Prostate gland (tissue), 2 donors: ENCODE measurements at places on chromosomes 2 and 18. TPM values are rescaled to one million over a fixed set of nuclear protein-coding genes. Genes with fewer than 3 reads are reported as not detected.
A peak's percentile ranks its signal among the peaks of the same experiment; 100 is the strongest.

DNA sequence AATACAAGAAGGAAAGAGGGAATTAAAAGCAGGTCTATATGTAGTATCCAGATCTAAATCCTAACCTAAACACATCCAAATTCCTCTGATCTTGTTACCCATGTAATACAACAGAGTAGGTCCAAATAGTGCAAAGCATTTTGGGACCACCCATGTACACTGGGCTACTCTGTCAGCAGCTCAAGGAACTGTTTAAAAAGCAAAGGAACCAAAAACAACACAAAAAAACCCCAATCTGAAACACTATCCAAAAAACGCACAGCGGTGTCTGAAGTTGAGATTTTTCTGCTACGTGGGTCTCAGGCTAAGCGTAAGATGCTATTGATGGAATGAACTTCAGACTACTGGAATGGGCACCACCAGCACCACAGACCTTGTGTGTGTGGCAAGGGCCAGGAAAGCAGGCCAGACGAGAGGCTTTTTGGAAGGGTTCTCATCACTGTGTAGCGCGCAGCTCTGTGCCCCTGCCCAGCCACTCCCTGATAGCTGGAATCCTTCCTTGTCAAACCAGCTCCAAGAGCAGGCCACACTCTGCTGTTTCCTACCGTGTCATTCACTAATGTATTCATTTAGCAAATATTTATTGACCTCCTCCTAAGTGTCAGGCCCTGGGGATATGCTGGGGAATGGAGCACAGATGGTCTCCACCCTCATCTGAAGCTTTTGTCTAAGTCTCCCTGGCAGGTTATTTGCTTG is 101.4 kb downstream of the COLEC12 start:
- H3K36me3 ChIP-seq: no peaks in the 10 kb centered on the region
- no peak overlapping the region for H3K27ac ChIP-seq
- no peak overlapping the region for H3K4me3 ChIP-seq
- H3K4me1 ChIP-seq: peaks cover 6% of the 10 kb centered on the region
- DNase-seq: no peak

DNA sequence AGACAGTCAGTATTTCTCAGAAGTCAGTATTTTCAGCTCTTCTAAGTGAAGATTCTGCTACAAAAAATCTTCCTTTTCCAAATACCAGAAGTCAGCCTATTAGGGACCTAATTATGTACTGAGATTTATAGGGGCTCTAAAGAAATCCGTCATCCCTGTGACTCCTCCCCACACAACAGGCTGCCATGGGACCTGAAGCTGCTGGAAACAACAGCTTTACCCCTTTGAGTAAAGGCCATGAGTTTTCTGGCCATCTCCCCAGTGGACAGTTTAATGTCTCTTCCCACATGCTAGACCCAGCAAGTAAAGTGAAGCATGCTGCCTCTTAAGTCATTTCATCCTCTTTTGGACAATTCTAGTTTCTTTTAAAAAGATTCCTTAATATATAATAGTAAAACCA is 255.7 kb upstream of the ACVR2A start:
- H3K4me1 ChIP-seq: no peaks in the 10 kb centered on the region
- no peak overlapping the region for H3K4me3 ChIP-seq
- no peaks in the 10 kb centered on the region for H3K36me3 ChIP-seq
- no peak for DNase-seq

GRCh38 chr2:165776013-165776412 is 18.0 kb downstream of the GALNT3 start:
- no peak overlapping the region for H3K4me3 ChIP-seq
- H3K27me3 ChIP-seq: no peaks in the 10 kb centered on the region
- DNase-seq: peak; percentile 20
- H3K27ac ChIP-seq: no peak overlapping the region
- peaks cover 7% of the 10 kb centered on the region for H3K4me1 ChIP-seq
- no peaks in the 10 kb centered on the region for H3K36me3 ChIP-seq

DNA sequence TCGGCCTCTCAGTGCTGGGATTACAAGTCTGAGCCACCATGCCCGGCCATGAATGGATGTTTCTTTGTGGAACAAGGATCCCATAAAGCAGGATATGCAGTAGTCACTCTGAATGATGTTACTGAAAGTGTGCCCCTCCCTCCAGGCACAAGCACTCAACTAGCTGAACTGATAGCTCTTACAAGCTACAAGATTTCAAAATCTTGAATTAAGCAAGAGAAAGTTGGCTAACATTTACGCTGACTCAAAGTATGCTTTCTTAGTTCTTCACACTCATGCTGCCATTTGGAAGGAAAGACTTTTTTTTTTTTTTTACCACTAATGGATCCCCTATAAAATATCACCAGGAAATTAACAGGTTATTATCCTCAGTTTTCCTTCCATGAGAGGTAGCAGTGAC is 549.0 kb upstream of the PKDCC start:
- H3K36me3 ChIP-seq: no peaks in the 10 kb centered on the region
- no peak overlapping the region for H3K27ac ChIP-seq
- H3K4me1 ChIP-seq: no peaks in the 10 kb centered on the region
- no peak for DNase-seq
- no peak overlapping the region for H3K4me3 ChIP-seq
- no peaks in the 10 kb centered on the region for H3K27me3 ChIP-seq

IL1B gene
- not detected for total RNA-seq

LIPT1 gene
- 13.1 TPM for total RNA-seq

DNA sequence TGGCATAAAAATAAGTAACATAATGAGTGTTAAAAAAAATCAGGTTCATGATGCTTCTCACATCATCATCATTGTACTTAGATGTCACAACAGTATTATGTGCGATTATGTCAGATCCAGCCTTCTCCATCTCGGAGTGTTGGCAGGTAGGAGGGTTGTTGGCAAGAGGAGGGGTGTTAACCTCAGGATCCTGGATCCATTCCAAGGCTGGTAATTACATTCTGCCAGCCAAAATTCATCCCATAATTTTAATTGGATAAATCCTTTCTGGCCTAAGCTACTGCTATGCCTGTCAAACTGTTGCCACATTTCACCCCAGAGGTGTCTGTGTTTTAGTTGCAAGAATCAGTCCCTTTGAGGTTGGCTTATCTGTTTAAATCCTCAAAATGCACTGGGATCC is 891 bp upstream of the FTCDNL1 start:
- H3K27ac ChIP-seq: no peak overlapping the region
- H3K36me3 ChIP-seq: no peaks in the 10 kb centered on the region
- H3K27me3 ChIP-seq: no peaks in the 10 kb centered on the region
- no peaks in the 10 kb centered on the region for H3K4me1 ChIP-seq
- DNase-seq: no peak
- no peak overlapping the region for H3K4me3 ChIP-seq

DNA sequence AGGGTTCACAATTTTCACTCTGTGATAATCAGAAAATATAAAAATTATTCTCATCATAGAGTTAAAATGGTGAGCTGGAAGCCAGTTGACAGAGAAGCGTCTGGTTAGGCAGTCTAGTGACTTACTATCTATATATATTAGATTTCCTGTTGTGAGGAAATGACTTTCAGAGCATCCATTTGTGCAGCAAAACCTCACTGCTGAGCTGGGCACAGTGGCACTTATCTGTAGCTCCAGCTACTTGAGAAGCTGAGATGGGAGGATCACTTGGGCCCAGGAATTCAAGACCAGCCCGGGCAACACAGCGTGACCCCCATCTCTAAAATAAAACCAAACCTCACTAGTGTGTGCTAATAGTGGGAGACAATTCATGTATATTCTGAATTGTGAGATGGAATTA is 7.2 kb upstream of the KIAA2012 start:
- H3K4me1 ChIP-seq: no peaks in the 10 kb centered on the region
- H3K27ac ChIP-seq: no peak overlapping the region
- no peak overlapping the region for H3K4me3 ChIP-seq
- no peaks in the 10 kb centered on the region for H3K36me3 ChIP-seq

GRCh38 chr18:12837747-12838146 is 46.3 kb downstream of the PTPN2 start:
- H3K36me3 ChIP-seq: no peaks in the 10 kb centered on the region
- H3K27ac ChIP-seq: no peak overlapping the region
- DNase-seq: no peak
- no peaks in the 10 kb centered on the region for H3K27me3 ChIP-seq
- H3K4me1 ChIP-seq: no peaks in the 10 kb centered on the region

STPG4 gene
- not detected for total RNA-seq

DNA sequence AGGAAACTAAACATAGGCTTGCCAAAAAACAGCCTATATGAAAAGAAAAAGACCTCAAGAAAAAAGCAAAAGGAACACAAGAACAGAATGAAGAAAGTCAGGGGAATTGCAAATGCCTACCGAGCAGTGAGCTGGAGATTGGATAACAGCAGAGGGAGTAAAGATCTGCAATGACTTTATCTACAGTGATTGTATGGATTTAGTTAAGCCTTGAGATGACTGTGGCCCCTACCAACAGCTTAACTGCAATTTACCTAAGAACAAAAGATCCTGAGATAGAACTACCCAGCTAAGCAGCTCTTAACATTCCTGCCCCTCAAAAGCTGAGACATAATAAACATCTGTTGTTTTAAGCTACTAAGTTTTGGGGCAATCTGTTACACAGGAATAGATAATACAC is 20.5 kb downstream of the LNPK start:
- no peaks in the 10 kb centered on the region for H3K27me3 ChIP-seq
- no peaks in the 10 kb centered on the region for H3K4me1 ChIP-seq
- no peaks in the 10 kb centered on the region for H3K36me3 ChIP-seq
- no peak overlapping the region for H3K27ac ChIP-seq

DNA sequence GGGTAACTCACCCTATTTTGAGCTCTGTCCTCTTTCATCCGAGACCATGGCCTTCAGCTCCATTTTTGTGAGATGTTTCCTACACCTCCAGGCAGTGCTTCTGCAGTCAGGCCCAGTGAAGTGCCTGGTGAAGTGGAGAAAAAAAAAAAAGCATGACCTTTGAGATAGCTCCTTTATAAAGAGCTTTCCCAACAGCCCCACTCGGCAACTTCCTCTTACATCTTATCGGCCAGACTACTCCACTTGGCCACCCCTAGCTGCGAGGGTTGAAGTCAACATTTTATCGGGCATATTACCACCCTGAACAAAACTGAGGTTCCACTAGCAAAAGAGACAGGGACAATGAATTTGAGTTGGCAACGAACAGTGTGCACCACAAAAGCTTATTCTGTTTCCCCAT is 124.8 kb upstream of the RNF152 start:
- no peaks in the 10 kb centered on the region for H3K36me3 ChIP-seq
- no peak for DNase-seq
- H3K27ac ChIP-seq: no peak overlapping the region
- H3K4me1 ChIP-seq: no peaks in the 10 kb centered on the region
- H3K27me3 ChIP-seq: no peaks in the 10 kb centered on the region

CERS6 gene
- 67.8 TPM for total RNA-seq

DNA sequence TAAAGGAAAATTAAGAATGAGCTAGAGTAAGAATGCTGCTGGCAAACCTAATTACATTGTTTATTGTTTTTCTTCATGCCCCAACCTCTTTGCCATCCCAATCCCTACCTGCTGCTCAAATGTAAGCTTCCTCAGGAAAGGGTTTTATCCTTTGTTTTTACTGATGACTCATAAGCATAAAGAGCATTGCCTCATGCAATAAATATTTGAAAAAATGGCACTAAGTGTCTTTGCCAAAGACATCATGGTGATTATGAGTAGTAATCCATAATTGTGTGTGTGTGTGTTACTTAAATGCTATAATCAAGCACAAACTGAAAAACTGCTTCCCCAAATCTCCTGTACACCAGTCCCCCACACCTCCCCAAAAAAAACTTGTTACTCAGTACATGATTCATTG is 53.4 kb downstream of the DNER start:
- DNase-seq: no peak
- H3K36me3 ChIP-seq: no peaks in the 10 kb centered on the region
- no peak overlapping the region for H3K4me3 ChIP-seq
- H3K27me3 ChIP-seq: no peaks in the 10 kb centered on the region
- H3K27ac ChIP-seq: no peak overlapping the region
- no peaks in the 10 kb centered on the region for H3K4me1 ChIP-seq

- no peak overlapping the region for H3K27ac ChIP-seq
- H3K4me1 ChIP-seq: no peaks in the 10 kb centered on the region
- H3K36me3 ChIP-seq: no peaks in the 10 kb centered on the region
- no peak overlapping the region for H3K4me3 ChIP-seq
Observed at GRCh38 chr2:235489897-235490296, 3.9 kb upstream of the AGAP1 start.

- no peak overlapping the region for H3K27ac ChIP-seq
- no peak overlapping the region for H3K4me3 ChIP-seq
- H3K36me3 ChIP-seq: no peaks in the 10 kb centered on the region
- no peak for DNase-seq
Observed at GRCh38 chr2:234805836-234806235, 146.0 kb upstream of the SH3BP4 start.

- H3K27me3 ChIP-seq: no peaks in the 10 kb centered on the region
- no peaks in the 10 kb centered on the region for H3K36me3 ChIP-seq
- no peak overlapping the region for H3K4me3 ChIP-seq
- no peaks in the 10 kb centered on the region for H3K4me1 ChIP-seq
Observed at GRCh38 chr2:235945608-235946140, 222.5 kb downstream of the GBX2 start.

LINC00305 gene
- total RNA-seq: not detected

LHCGR gene
- total RNA-seq: 1.6 TPM

HOXD8 gene
- 30.8 TPM for total RNA-seq

- no peak overlapping the region for H3K4me3 ChIP-seq
- H3K27ac ChIP-seq: no peak overlapping the region
- no peaks in the 10 kb centered on the region for H3K36me3 ChIP-seq
- H3K27me3 ChIP-seq: no peaks in the 10 kb centered on the region
- DNase-seq: no peak
- H3K4me1 ChIP-seq: no peaks in the 10 kb centered on the region
Observed at GRCh38 chr2:221958224-221958623, 340.6 kb downstream of the PAX3 start.

DCDC2C gene
- not detected for total RNA-seq

DCTN1 gene
- 93.9 TPM for total RNA-seq

DNA sequence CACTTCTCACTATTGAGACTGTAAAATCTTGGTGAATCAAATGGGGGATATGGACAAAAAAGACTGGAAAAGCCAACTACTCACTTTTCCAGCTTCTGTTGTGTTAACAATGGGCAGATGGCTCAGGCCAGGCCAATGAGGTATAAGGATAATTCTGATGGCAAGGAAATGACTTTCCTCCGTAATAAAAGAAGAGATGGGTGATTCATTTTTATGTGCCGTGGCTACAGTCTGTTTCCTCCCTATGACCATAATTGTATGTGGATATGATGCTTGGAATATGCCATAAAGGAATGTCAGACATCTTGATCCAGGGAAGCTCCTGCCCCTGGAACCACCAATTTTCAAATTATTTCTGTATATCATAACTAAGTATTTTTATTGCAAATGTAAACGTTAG is 406.8 kb downstream of the CCDC85A start:
- H3K4me3 ChIP-seq: no peak overlapping the region
- H3K36me3 ChIP-seq: no peaks in the 10 kb centered on the region
- no peaks in the 10 kb centered on the region for H3K4me1 ChIP-seq
- H3K27ac ChIP-seq: no peak overlapping the region

- H3K27me3 ChIP-seq: no peaks in the 10 kb centered on the region
- no peak overlapping the region for H3K27ac ChIP-seq
- H3K4me1 ChIP-seq: no peaks in the 10 kb centered on the region
- no peaks in the 10 kb centered on the region for H3K36me3 ChIP-seq
Observed at GRCh38 chr2:175017618-175018414, 12.6 kb upstream of the CHN1 start.
